ENCODE measurements at places on chromosomes 5 and 9.

- DNase-seq, result no peak
Measured at GRCh38 chr9:93492327-93492726, 38.9 kb upstream of the FAM120AOS start.

DNA sequence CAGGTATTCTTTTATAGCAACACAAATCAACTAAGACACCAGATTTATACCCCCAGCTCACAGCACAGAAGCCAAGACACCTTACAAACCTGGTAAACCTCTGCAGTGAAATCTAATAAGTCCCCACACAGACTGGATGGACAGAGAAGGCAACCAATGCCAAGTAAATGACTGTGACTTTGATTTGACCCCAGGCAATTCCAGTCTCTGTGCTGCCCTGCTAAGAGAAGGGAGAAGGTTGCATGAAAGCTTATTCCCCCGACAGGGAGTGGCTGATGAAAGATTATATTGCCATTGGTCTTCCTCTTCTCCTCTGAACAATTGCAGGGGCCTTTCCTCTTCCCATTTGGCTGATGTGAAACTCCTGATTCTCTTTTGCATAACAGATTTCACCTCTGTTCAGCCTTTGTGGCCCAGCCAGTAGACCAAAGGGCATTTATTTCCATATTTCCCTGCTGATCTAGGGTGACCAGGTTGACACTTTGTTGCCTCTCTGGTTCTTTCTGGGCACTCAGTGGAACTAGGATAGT, 107.6 kb downstream of the ADRB2 start:
- DNase-seq, result no peak

- no peak for DNase-seq
Measured at GRCh38 chr5:119343766-119344165, 12.1 kb upstream of the TNFAIP8 start.

DNA sequence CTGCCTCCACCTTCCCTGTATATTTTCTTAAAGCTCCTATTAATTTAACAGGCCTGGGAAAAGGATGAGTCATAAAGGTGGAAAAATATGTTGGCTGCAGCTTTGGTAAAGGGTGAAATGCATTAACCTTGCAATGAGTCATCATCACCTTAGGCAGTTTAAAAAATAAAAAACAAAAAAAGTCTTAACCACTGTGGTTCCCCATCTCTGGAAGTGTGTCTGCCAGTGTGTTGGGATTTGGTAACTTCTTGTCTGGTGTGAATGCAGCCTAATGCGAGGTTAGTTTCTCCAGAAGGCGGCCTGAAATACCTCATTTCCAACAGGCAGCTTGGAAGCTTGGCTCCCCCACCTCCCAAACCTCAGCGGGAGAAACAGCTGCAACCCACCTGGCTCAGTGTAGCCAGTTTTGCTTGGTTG, 265.3 kb upstream of the GAS1 start:
- no peak for DNase-seq

DNA sequence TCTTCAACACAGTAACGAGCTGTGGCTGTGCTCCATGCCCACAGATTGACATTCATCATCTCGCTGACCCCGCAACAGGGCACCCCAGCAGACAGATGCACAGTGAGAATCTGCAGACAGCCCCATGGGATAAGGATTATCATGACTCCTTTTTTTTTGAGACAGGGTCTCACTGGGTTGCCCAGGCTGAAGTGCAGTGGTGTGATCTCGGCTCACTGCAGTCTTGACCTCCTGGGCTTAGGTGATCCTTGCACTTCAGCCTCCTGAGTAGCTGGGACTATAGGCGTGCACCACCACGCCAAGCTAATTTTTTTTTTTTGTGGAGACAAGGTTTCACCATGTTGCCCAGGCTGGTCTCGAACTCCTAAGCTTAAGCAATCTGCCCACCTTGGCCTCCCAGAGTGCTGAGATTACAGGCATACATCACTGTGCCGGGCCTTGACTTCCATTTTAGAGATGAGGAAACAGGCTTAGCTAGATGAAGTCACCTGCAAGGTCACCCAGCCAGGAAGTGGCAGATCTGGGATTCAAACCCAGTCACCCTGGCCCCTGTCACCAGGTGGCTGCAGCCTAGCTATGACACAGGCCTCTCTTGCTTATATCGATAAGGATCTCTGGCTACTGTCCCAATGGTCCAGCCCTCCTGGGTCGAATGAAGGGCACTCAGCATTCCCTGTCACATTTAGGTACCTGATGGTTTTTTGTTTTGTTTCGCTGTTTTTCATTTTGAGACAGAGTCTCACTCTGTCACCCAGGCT, 5.1 kb downstream of the AIF1L start:
- DNase-seq, result no peak

DNA sequence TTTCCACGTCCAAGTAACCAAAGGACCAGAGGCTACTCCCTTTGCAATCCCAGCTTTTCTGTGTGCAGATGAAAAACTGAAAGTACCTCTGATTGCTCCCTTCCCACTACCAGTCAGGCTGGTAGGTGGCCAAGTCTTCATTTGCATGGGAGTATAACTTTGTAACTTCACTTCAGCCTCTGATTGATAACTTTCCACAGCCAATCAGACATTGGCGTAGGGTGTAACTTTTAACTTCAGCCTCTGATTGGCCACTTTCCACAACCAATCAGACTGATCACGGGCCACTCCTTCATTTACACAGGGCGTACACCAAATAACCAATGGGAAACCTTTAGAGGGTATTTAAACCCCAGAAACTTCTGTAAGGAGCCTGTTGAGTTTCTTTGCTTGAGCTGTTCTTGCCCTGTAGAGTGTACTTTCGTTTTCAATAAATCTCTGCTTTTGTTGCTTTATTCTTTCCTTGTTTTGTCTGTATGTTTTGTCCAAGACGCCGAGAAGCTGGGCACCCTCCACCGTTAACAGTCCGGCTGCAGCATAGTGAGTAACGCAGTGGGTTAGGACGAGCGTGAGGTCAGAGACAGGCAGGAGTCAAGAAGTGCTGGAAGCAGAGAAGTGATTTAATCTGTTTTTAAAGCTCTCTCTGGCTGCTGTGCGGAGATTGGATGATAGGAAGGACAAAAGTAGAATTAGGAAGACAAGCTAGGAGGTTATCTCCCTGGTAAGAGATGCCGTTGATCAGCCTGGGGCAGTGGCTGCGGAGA, 3.5 kb upstream of the EXOSC2 start:
- peak; percentile 97 for DNase-seq

DNA sequence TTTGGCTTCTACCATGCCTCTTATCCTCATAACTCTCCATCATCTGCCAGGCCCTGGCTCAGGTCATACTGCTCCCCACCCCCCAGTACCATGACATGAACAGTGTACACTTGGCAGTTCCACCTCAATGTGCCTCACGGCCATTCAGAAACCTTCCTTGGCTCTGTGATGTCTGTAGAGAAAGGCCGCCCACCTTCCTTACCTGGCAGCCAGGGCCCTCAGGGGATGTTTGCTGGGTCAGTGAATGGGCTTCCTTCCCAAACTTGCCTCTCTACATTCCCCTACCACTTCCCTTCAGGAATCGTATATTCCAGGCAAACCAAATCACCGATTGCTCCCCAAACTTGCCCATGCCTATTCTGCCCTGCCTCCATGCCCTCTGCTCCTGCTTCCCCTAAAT, 101.1 kb downstream of the PSD2 start:
- DNase-seq, result no peak

- DNase-seq, result no peak
Measured at GRCh38 chr5:177510567-177511053, 984 bp upstream of the DOK3 start.

DNA sequence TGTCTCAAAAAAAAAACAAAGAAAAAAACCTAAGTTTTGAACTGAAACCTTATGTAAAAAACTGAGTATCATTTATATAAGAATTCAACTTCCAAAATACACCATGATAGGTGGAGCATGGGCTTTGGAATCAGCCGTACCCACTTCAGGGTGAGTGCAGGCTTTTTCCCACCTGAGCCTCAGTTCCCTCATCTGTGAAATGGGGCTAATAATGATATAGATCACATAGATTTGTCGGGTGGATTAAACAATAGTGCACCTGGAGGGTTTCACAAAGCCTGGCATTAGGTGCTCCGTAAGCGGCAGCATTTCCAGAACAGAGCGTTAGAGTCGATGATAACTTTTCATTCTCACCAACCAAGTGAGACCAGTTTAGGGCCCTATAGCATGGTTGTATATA, 91.9 kb downstream of the CYFIP2 start:
- no peak for DNase-seq
